ENCODE measurements at places on chromosomes 5 and 9.

- no peak for DNase-seq
Observed at GRCh38 chr9:82332018-82332773, 343.6 kb downstream of the SPATA31D1 start.

- DNase-seq = no peak
Observed at GRCh38 chr5:41414598-41414997, 95.8 kb downstream of the PLCXD3 start.

DNA sequence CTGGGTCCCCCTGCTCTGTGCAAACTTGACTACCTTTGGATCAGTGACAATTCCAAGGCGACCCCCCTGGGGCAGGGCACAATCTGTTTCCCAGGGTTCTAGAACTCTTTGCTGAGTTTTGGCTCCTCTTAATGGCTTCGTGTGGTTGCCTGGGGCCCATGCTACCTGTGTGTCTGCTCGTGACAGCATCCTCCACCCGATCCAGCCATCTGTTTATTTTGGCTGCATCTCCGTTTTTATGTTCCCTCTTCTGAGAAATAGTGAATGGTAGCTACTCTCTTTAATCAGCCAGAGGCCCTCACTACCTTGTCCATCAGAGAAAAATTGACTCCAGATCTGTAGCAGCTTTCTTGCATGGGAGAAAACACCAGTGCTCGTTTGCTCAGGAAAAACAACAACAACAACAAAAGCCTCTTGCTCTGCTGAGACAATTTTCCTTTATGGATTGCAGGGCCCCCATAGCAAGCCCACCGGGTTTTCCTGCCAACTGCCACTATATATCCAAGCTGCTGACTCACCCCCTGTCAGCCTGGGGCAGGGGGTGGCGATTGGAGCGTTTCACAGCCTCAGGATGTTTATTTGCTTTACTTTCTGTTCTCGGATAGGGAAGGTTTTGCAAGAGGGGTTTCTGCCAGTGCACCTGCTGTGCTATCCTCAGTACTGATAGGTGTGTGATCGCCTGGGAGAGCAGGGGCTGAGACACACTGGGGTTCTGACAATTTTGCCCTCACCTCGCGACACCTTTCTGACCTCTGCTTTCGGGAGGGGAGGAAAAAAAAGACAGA, 607.8 kb downstream of the BNC2 start:
- DNase-seq = no peak

DNA sequence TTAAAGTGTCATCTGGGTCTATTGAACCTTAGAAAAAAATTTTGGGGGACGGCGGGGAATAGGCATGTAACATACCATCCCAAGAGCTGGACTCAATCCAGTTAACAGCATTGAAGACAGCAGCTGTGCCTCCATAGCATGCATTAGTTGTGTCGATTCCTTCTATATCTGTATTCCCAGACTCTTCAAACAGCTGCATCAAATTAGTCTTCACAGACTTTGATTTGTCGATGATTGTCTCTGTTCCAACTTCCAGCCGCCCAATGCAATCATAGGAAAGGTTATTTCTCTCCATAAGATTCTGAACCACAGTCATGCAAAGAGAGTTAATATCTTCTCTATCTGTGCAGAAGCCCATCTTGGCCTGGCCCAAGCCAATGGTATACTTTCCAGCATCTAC, 14.8 kb downstream of the HMGCS1 start:
- DNase-seq = no peak

- DNase-seq = no peak
Observed at GRCh38 chr5:7754997-7755596, 95.8 kb downstream of the CFAP90 start.

DNA sequence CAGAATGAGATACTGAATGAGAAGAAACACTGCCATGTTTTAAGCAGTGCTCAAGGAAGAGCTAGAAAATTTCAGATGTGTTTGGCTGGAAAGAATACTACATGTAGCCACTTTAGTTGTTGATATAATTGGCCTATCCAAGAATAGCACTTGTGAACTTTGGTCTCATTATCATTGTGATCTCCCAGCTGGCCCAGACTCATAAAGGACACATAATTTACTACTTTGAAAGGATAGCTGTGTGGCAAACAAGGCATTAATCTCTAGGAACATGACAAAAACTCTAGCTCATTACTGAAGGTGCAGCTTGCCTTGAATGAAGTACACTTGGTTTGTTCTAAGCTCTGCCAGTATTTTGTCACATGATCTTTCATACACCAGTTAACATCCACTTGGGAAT, 356.3 kb downstream of the CSNK1G3 start:
- no peak for DNase-seq

- no peak for DNase-seq
Observed at GRCh38 chr5:91175708-91176107, 207.4 kb downstream of the ARRDC3 start.

GRCh38 chr5:6419340-6419852, 29.3 kb upstream of the UBE2QL1 start:
- no peak for DNase-seq
